ENCODE measurements at places on chromosomes 16 and 17.

DNA sequence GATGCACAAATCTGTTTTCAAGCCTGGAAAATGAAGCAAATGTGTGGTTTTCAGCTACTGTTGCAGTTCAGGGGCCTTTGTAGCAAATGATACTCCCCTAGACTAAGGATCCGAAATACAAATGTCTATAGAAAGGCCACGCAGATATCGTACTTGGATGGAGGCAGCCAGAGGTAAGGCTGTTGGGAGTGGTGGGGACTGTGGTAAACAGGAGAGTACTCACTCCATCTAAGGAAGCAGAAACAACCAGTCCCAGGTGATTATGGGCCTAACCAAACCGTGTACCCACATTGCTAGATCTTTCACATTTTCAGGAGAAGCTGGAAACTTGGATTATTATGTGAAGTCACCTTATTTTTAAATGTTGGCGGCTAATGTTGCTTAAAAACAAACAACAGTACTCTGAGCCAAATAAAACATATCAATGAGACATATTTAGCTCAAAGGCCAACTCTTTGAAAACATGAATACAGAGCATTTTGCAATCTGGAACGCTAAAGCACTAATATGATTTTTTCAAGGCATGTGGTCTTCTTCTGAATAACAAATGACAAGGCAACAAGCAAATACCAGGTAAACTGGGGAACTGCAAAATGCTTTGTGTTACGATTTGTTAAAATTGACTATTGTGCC, 110.1 kb downstream of the YPEL2 start:
- no peak for DNase-seq

- no peak for DNase-seq
Observed at GRCh38 chr17:51805765-51806164, 352.7 kb downstream of the CA10 start.

DNA sequence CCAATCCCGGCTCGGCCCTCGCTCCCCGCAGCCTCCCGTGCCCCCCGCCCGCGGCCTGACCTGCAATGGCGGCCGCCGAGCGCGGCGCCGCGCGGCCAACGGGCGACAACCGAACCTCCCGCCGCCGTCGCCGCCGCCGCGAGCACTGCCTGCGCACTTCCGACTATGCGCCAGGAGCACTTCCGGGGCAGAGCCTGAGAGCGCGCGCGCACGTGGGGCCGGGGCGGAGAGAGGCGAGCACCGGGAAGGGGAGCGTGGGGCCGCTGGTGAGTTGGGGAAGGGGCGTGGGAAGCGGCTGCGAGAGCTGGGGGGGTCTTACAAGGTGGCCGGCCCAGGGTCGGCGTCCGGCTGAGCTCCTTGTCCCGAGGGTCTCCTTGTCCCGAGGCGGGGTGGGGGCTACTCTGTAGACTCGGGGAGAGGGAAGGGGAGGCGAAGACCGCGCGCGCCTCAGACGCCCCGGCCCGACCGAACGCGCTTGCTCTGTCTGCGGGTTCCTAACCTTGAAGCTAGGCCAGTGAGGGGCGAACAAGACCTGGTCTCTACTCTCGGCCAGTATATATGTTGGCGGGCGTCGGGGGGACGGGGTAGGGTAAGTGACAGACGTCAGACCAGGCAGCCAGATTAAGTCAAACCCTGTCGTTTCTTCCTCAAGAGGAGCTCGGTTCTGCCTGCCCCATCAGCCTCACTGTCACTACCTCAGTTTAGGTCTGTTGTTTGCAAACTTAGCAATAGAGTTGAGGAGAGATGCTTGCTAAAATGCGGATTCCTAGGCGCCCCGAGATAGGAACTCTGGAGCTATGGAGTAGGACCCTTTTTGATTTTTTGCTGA, at the start of the genes CHTF8 and UTP4:
Gene CHTF8 (minus strand): TSS at position 165 of the 829 bp plus-strand sequence. CDS start 11,130 bp downstream, outside the sequence.
Gene UTP4 (plus strand): TSS at position 226 of the 829 bp plus-strand sequence. CDS start 811 bp downstream, outside the sequence.
- peak; percentile 79 for DNase-seq

GRCh38 chr16:86359571-86359970, 150.8 kb upstream of the FOXF1 start:
- DNase-seq: no peak

DNA sequence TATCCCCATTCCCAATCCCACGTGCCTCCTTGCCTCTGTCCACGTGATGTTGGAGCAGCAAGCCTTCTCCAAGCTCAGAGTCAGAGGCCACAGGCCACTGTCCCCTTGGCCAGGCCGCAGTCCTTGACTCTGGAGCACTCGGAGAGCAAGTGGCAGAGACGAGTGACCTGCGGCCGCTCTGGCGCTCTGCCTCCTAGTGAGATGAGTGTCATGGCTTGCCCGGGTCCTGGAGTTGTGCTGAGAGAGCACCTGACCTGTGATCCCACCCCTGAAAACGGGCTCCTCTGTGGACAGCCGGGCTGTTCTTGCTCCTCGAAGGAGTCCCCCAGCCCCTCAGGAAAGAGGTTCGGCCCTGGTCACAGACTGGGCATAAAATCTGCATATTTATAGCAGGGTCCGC, 10.0 kb upstream of the FASN start:
- no peak for DNase-seq
